ENCODE measurements at places on chromosomes 12 and 14.

- no peak for DNase-seq
Observed at GRCh38 chr14:68234101-68234905, 414.7 kb downstream of the RAD51B start.

- no peak for DNase-seq
Observed at GRCh38 chr14:94751321-94751720, 18.6 kb downstream of the GSC start.

GRCh38 chr14:103897075-103897947, 30.9 kb upstream of the TDRD9 start:
- DNase-seq: peak; percentile 96

DNA sequence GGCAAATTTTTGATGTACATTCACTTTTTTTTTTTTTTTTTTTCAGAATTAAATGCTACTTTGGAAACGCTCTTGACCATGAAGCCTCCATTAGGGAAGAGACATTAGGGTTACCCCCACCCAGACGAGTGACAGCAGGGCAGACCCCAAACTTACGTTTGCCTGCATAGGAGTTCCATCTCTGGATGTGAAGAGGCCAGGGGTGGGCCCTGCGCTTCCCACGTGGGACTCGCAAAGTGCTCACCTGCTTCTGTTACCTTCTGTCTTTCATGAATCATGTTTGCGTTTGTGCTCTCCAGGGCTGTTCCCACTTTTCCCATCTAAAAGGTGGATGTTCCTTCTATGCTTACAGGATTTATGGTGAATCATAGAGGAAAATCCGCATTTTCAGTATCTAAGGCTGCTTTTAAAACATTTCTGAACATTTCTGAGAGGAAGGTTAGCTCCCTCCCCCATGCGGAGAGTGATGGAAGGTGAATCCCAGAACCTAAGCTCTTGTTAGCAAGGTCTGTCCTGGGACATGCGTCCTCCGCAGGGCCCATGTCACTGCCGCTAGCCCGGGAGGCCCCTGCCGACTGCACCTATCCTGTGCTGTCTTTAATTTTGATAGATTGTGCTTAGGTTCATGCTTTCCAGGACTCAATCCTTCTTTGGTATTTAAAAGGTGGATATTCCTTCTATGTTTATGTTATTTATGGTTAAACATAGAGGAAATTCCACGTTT, 135.7 kb upstream of the RTL1 start:
- DNase-seq: no peak

DNA sequence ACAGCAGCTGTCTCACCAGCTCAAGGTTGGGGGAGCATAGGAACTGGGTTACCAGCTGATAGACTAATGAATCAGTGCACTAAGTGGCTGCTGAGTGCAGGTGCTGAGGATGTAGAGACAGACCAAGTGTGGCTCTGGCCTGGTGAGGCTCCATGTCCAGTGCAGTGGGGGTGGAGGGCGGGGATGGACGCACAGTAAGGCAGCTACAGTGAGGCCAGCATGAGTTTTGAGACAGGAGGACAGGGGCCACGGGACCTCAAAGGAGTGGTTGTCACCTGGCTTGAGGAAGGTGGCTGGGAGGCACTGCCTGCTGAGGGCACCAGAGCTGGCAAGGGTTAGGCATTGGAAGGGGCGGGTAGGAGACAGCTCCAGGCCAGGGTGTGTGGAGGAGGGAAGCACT, 37.0 kb downstream of the SYNE3 start:
- no peak for DNase-seq

- peak; percentile 49 for DNase-seq
Observed at GRCh38 chr12:12528361-12529270, 34.0 kb downstream of the DUSP16 start.

- no peak for DNase-seq
Observed at GRCh38 chr12:2265461-2266167, 212.8 kb downstream of the CACNA1C start.

DNA sequence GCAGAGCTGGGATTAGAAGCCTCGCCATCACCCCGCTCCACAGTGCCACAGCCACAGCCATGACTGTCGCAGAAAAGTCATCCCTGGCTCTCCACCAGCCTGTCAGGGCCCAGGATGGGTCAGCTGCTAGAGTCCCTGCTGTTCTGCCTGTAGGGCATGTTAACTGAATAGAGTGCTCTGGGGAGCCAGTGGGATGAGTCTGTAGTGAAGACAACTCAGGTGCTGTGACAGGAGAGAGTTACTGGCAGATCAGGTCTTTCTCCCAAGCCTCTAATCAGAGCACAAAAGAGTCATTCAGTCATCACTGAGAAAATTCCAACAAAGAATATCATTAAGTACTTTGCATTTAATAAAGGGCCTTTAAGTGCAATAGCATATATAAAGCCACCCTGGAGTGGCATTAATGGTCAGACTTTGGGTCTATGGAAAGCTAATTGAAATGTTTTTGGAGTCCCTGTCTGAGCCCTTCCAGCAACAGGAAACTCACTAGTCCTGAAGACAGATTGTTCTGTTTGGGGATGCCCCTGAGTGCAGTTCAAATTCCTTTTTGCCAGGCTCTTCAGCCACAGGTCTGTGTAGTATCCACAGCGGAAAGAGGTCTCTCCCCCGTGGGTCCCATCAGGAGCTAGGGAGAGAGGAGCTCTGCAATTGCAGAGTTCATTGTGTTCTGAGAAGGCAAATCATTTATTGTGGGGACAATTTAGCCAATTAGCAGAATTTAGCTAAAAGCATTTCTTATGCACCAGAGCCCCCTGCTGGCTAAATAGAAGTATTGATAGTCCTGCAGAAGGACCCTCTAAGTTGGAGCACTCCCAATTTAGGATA, 45.2 kb upstream of the C14orf132 start:
- peak; percentile 58 for DNase-seq

- no peak for DNase-seq
Observed at GRCh38 chr12:42473561-42473960, 116.0 kb downstream of the PRICKLE1 start.

DNA sequence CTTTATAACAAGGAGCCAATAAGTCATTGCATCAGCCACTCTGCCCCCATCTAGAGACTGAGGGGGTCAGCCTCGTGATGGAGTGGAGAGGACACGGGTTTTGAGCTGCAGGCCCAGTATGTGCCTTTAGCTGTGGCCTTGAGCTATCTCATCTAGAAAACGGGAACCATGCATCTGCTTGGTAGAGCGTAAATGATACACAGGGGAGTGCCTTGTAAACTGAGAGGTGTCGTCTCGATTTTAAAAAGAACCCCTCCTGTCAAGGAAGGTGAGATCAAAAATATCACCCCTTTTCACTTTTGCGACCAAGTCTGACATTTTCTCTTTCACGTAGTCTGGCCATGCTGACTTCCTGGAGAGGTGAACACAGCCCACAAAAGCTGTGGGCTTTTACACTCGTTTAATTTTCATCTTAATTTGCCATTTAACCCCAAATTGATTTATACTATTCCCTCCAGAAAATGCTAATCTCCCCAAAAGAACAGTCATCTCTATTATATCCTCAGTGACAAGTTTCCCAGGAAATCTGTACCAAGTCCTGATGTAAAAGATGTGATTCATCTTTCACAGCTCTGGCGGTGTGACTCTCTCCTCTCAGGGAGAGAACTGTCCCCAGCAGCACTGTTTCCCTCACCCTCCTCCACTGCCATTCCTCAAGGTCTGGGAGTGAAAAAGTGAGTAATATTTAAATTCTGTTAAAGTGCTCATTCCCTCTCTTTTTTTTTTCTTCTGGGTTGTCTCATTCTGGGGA, 30.6 kb downstream of the VCPKMT start:
- peak; percentile 73 for DNase-seq

DNA sequence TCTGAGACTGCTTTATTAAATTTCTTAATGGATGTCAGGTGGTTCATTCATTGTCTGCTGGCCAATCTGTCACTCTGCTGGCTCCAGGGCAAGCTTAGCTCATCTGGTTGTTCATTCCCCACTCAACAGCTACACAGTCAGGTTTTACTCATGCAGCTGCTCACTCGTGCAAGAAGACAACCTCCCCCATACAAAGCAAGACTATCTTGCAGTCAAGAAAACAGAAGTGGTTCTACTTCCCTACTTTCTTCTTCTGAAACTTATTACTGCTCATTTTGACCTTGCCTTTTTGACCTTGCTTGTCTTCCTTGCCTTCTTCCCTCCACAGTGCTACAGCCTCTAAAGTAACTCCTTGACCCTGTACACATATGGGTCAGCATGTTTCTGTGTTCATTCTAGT, 277.9 kb downstream of the SSPN start:
- peak; percentile 89 for DNase-seq

- no peak for DNase-seq
Observed at GRCh38 chr14:21056520-21057163, 980 bp upstream of the RNASE8 start.

- DNase-seq: no peak
Observed at GRCh38 chr12:26551385-26551784, 281.6 kb downstream of the ITPR2 start.

GRCh38 chr12:123344086-123344485, 20.6 kb downstream of the SBNO1 start:
- no peak for DNase-seq

All from renal cortical epithelial cell (primary cell).